Right cardiac atrium (tissue), 5 donors: ENCODE measurements at places on chromosomes 2 and 18. TPM values are rescaled to one million over a fixed set of nuclear protein-coding genes. Genes with fewer than 3 reads are reported as not detected.

The GKN2 gene
- total RNA-seq = not detected

The TMEM247 gene
- not detected for total RNA-seq

The SGPP2 gene
- 12.8 TPM for total RNA-seq

The CD226 gene
- total RNA-seq = 1.3 TPM

The POTEJ gene
- total RNA-seq = 2.1 TPM

The IL1F10 gene
- not detected for total RNA-seq

The LAMA1 gene
- total RNA-seq = not detected

The SERPINB3 gene
- total RNA-seq = not detected

The FSIP2 gene
- 0.12 TPM for total RNA-seq
